Neural progenitor cell (in vitro differentiated cells): ENCODE measurements at places on chromosomes 6 and 20. TPM values are rescaled to one million over a fixed set of nuclear protein-coding genes. Genes with fewer than 3 reads are reported as not detected.

DNA sequence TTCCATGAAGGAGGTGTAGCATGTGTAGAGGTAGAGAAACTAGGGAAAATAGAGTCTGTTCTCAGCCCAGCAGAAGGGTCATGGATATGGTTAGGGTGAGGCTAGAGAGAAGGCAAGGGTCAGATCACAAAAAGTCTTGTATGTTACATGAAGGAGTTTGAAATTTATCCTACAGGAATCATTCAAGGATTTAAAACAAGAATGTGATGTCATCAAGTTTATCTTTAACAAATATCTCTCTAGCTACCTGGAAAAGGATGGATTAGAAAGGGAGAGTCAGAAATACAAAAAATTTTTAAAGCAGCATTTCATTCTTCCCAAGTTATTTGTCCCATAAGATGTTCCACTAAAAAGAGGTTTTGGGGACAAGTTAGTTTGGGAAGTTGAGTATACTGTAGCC is 4.4 kb upstream of the CHD6 start:
- no peaks in the 10 kb centered on the region for H3K36me3 ChIP-seq
- H3K27ac ChIP-seq, result no peak overlapping the region
- H3K27me3 ChIP-seq, result peaks cover 13% of the 10 kb centered on the region
- no peak overlapping the region for H3K4me3 ChIP-seq
- H3K4me1 ChIP-seq, result peaks cover 6% of the 10 kb centered on the region

DNA sequence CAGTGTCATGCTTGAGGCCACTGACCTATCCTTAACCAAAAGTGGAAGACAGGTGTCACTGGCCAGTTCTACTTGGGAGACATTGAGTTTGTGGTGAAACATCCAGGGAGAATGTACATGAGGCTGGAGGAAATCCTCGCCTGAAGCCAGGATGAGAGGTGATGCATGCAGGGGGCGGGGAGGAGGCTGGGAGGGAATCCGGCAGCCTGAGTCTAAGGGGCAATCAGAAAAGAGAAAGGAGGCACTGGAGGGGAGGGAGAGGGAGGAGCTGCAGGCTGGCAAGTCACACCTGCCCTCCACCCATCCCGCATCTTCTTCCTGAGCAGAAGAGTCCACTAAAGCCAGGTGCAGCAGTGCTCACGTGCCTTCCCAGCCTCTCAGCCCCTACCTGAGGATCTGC is 14.9 kb upstream of the DDO start:
- no peak for DNase-seq
- H3K4me3 ChIP-seq, result no peak overlapping the region
- H3K27me3 ChIP-seq, result no peaks in the 10 kb centered on the region
- H3K27ac ChIP-seq, result no peak overlapping the region
- H3K36me3 ChIP-seq, result no peaks in the 10 kb centered on the region

The GATA5 gene
- 0.12 TPM in 1 of 2 replicates, not detected in the other for total RNA-seq

DNA sequence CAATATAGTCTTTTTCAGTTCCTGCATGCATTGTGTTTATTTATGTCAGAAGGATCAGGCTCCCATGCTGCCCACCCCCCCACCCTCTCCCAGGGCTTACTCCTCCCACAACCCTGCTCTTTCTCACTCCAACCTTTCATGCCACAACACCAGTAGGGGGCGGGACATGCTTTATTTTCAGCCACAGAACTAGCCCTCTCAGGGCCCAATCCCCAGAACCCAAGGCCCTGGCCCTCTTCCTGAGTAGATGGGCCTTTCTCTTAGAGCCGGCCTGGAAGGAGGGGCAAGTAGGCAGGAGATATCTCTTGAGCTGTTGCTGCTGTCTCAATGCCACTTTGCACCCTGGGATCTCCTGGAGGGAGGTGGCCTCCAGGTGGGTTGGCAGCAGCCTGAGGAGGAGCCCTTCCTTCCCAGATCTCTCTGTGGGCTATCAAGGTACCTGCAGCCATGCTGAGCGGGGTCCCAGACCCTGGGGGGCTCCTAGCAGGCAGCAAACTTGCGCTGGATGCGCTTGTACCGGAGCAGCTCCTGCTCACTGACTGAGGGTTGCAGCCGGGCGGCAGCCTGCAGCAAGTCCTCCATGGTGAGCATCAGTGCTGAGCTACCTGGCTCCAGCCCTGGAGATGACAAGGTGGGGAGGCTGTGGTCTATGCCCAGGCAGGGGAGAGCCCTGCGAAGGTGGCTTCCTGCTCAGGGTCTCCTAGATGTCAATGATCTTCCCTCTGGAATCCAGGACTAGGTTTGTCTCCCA is 3.5 kb downstream of the GNMT start:
- DNase-seq, result peak; percentile 84
- no peak overlapping the region for H3K4me3 ChIP-seq
- H3K27me3 ChIP-seq, result peaks cover 30% of the 10 kb centered on the region

The SH3BGRL2 gene
- 30.7 and 47.0 TPM in 2 replicates for total RNA-seq

- peak; percentile 26 for DNase-seq
- no peak overlapping the region for H3K4me3 ChIP-seq
- H3K4me1 ChIP-seq, result peaks cover 16% of the 10 kb centered on the region
- H3K27ac ChIP-seq, result no peak overlapping the region
- H3K36me3 ChIP-seq, result no peaks in the 10 kb centered on the region
Observed at GRCh38 chr6:39037082-39037508, 11.5 kb upstream of the GLP1R start.

GRCh38 chr6:39416026-39416425 is 93.5 kb upstream of the KCNK16 start:
- peaks cover 6% of the 10 kb centered on the region for H3K4me1 ChIP-seq
- peak; percentile 58 for DNase-seq
- H3K27me3 ChIP-seq, result no peaks in the 10 kb centered on the region
- H3K27ac ChIP-seq, result no peak overlapping the region

DNA sequence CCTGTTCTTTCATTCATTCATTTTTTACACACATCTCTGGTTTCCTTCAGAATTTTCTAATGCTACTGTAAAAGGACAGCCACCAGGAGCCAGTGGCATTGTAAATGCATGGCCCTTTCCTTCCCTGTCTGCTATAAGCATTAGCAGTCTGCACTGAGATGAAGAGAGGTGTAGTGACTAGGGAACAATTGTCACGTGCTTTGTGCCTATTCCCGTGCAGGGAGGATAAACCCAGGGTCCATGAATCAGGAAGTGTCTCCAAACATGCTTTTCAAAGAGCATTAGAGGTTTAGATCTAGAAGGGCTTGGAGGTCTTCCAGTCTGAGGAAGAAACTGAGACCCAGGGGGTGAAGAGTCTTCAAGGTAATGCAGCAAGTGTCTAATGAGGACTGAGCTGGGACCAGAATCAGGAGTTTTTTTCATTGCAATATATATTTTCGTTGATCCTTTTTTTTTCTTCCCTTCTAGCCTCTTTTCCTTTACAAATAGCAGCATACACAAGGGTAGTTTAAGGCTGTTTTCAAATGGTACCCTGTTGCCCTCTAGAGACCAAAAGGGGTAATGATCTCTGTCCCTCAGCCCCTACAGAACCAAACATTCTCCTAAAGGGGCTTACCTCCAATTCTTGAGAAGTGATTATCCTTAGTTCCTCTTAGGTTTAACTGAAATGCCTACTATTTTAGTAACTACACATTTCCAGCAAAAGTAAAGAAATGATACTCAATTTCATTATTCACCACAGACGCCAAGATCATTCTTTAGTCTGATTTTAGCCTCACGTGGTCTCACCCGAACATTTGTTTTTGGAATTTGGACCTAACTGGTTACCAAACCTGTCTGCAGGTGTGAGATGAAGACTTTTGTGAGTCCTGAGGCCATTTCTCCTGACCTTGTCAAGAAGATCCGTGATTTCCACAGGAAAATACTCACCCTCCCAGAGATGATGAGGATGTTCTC is 6.6 kb downstream of the TRIM15 start:
- no peaks in the 10 kb centered on the region for H3K36me3 ChIP-seq
- DNase-seq, result peak; percentile 57
- no peak overlapping the region for H3K27ac ChIP-seq
- H3K27me3 ChIP-seq, result peaks cover 91% of the 10 kb centered on the region

DNA sequence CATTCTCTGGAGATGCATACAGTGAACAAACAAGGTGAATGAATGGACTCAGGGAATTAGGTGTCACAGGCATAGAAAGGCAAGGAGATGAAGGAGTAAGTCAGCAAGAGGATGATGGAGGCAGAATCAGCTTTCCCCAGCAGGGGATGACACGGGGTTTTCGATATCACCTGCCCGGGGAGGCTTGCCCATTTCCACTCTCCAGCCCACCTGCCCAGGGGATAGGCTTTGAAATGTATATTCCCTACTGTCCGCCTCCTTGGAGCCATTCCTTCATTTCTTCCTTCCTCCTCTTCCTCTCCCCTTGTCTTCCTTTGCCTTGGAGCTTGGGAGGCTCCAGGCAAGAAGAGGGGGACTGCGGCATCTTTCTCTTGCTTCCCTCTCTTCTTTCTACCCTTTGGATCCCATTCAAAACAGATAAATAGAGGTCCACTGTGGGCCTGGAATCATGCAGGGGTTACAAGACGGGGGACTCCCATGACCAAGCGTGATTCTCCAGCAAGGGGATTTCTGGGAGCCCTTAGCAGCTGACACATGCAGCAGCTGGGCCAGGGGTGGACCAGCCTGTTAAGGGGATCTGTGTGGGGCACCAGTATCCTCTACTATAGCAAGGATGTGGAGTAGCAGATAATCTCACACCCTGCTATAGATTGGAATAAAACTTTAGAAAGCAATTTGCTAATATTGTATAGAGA is 23.5 kb upstream of the RNF24 start:
- no peaks in the 10 kb centered on the region for H3K36me3 ChIP-seq
- no peak overlapping the region for H3K27ac ChIP-seq
- no peaks in the 10 kb centered on the region for H3K4me1 ChIP-seq

The PDE7B gene
- 0.04 and 0.12 TPM in 2 replicates for total RNA-seq

- peak; percentile 65 for DNase-seq
- no peaks in the 10 kb centered on the region for H3K36me3 ChIP-seq
- H3K27me3 ChIP-seq, result peaks cover 84% of the 10 kb centered on the region
- peaks cover 13% of the 10 kb centered on the region for H3K4me1 ChIP-seq
- no peak within 1 kb of the TSS for H3K27ac ChIP-seq
- peak within 1 kb of the TSS; percentile 42 for H3K4me3 ChIP-seq
Observed at GRCh38 chr20:54173653-54174456, at the start of gene CYP24A1. Gene CYP24A1, minus strand, starts transcription at chr20:54173986. Its CDS starts 407 bp downstream, at chr20:54173579.
